ENCODE measurements at places on chromosomes 11 and 22.

DNA sequence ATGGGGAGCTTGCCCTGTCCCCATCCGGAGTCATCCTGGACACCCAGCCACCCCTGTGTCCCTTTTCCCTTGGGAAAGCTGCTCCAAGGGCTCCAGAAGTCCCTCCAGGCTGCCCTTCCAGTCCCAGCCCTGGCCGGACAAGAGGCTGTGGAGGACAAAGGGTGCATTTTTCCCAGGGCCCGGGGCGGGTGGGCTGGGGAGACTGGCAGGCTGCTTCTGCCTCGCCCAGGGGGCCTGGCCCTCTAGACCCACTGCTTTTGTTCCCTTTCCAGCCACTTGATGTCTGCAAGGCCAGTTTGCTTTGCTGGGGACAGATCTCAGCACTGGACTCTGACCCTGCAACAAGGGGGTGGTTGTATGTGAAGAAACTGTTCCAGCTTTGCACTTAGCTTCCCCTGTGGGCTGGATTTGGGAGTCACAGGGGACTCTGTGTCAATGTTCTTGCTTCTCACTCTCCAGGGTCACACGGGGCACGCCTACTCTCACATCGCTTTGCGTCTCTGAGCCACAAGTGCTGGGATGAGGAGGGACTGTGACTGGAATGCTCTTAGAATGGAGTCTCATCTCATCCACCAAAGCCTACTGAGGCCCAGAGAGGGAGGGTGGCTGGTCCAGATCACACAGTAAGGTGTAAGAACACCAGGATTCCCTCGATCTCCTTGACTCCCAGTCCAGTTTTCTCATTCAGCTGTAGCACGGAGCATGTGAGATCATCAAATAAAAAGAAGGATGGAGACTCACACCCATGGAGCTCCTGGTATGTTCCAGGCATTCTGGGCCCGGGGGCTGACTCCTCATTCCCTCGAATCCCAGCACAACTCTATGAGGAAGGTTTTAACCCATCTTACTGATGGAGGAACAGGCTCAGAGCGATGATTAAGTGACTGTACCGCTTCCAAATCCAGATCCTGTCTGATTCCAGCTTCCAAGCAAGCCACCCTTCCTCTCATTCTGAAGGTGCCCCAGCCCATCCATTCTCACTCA lies 59.9 kb downstream of the FBXO7 start:
- DNase-seq = no peak

GRCh38 chr11:10619131-10619680 lies 50.7 kb upstream of the LYVE1 start:
- DNase-seq = no peak

GRCh38 chr22:29030618-29031226 lies 30.9 kb downstream of the C22orf31 start:
- no peak for DNase-seq

- DNase-seq = peak; percentile 19
Measured at GRCh38 chr11:73152861-73153483, 10.9 kb upstream of the FCHSD2 start.

DNA sequence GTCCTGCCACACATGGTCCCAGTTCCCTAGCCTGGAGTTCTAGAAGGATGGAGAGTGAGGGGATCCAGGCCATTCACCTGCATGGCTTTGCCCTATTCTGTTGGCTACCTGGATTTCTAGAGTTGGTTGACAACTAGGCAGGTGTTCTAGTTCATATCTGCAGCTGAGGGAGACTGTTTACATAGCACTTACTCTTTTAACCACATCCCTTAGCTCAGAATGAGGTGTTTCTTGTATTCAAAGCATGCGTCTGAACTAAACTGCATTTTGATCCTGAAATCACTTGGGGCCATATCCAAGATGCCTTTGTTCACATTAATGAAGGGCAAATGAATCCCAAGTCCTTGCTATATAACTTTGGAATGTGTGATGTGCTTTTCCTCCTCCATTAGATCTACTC lies 60.9 kb downstream of the SYT13 start:
- no peak for DNase-seq

DNA sequence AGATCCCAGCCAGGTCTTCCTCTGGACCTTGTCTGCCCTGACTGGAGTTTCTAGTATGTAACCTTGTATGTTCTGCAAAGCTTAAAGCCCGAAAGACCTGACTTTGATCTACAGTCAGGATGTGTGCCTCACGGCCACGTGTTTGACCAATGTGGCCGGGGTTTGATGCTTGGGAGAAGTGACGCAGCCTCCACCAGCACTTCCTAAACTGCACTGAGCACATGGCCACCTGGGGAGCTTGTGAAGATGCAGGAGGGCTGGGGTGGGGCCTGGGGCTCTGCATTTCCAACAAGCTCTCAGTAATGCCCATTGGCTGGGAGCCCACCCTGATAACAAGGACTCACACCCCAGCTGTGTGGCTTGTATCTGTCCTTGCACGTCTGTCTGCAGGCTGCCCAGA lies 53.2 kb downstream of the NAT10 start:
- DNase-seq = no peak

DNA sequence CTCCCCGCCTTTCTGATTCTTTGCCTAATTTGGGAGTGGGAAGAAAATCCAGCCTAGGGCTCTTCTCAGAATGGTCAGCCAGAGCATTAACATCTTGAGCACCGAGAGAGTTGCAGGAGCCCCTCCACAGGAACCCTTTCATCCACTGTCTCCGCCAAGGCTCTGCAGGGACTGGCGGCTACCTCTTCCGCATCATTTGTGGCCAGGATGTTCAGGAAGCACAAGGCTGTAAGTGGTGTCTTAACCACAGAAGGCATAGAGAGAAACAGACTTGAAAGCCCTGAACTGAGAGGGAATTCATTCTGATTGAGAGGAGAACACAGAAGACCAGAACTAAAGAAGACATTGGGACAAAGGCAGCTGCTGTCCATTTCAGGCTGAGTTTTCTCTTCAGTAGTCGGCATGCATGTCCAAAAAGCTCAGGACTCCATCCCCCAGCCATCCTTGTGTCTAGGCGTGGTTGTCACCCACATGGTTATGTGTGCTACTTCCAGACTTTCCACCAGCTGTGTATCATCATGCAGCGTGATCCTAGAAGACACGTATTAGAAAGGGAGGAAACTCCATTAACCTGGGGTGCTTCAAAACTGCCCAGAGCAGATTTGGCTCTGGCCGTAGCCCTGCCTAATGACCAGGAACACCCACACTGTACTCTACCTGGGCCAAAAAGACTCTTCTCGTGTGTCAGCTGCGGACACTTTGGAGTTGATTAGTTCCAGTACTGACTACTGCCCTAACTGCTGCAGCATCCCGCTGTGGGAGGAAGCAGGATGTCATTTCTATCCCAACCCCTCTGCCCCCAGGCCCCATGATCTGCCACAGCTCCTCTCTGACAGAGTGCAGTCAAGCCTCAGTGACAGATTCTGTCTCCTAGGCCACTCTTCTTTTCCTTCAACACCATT lies 725.1 kb downstream of the NTM start:
- DNase-seq = no peak

- DNase-seq = no peak
Measured at GRCh38 chr11:19853016-19853415, 140.4 kb downstream of the NAV2 start.

DNA sequence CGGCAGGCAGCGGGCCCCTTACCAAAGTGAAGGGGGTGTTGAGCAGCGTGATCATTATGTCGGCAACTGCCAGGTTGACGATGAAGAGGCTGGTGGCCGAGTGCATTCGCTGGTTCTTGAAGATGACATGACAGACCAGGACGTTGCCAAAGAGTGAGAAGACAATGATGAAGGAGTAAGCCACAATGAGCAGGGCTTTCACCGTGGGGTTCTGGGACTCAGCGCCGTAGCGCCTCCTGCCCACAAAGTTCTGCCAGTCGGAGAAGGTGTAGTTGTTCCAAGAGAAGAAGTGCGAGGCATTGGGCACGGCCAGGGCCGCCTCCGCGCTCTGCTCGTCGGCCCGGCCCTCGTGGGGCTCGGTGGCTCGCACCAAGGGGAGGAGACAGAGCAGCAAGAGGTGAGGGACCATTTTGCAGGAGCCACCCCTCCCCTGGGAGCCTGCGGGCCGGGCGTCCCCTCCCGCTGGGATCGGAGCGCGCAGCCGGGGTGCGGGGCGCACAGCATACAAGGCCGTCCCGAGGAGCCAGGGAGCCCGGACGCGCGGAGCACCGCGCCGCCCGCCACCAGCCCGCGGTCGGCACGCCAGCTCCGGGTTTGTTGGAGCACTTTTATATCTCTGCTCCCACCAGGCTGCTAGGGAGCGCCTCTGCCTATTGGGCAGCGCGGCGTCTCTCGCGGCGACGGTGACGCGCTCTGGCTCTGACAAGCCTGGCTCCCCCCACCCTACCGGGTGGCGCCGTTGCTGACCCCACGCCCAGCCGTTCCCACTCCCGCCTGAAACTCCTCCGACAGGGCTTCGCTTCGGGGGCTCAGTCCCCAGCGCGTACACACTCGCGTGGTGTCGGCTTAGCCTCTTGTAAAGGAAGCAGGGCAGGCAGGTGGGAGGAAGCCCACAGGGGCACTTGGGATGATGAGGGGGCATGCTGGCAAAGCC lies at the start of gene GPR83:
GPR83 (minus strand) TSS at position 581 of the 934 bp plus-strand sequence; CDS start at position 409, 172 bp downstream.
- DNase-seq = no peak

- no peak for DNase-seq
Measured at GRCh38 chr11:116731821-116732220, 41.0 kb downstream of the BUD13 start.

- no peak for DNase-seq
Measured at GRCh38 chr11:121656328-121657090, 203.7 kb upstream of the SORL1-AS1 start.

DNA sequence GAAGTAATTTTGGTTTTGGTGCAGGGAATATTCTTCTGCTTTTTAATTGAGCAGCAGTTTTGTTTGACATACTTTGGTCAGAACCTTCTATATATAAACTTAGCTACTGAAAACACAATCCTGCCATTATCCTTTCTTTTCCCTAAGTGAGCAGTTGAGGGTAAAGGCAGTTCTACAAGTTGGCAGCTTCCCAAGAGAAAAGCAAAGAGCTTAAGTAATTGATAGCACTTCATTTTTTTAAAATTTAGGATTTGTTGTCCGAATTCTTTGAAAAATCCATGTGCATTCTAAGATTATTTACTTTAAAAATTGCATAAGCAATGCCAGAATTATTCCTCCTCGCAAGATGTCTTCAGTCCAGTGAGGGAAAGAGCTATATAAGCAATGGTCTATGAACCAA lies 1394.1 kb downstream of the FAM181B start:
- DNase-seq = no peak

- no peak for DNase-seq
Measured at GRCh38 chr11:28476049-28476448, 367.9 kb downstream of the METTL15 start.

DNA sequence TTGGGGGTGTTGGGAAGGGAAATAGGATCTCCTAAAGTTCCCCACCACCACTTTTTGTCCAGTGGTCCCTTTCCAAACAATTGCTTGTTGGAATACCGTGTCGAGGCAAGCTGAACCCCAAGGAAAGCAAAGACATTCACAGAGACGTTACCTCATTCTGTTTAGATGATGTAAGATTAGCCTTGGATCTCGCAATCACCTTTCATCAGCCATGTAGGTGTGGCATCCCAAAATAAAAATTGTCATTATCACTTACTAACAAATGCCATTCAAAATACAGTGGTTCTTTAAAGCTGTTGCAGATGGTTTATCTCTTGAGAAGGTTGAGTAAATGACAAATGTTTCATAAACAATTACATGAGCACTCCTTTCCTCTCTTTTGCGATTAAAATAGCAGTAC lies 86.5 kb upstream of the SLC25A18 start:
- no peak for DNase-seq

DNA sequence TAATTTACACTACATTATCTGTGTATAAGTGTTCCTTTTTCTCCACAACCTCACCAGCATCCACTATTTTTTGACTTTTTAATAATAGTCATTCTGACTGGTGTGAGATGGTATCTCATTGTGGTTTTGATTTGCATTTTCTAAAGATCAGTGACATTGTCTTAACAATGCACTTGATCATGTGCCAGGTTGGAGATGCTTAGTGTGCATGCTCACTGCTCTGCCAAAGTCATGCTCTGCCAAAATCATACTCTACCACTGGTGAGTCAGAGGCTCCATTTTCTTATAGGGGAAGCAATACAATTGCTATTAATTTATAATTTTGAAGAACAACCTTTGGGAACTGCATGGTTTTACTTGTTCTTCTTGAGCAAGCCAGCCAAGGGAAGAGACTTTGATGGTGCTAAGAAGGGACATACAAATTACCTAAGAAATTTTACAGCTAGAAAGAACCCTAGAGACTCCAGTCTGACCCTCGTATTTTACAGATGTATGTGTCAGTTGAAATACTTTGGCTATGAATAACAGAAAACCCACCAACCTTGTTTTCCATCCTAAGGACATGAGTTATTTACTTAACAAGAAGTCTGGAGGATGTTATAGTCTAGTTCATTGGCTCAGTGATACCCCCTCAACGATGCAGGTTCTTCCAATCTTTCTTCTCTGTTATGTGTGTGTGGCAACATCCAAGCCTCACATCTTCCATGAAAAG lies 368.9 kb downstream of the DDX10 start:
- no peak for DNase-seq

DNA sequence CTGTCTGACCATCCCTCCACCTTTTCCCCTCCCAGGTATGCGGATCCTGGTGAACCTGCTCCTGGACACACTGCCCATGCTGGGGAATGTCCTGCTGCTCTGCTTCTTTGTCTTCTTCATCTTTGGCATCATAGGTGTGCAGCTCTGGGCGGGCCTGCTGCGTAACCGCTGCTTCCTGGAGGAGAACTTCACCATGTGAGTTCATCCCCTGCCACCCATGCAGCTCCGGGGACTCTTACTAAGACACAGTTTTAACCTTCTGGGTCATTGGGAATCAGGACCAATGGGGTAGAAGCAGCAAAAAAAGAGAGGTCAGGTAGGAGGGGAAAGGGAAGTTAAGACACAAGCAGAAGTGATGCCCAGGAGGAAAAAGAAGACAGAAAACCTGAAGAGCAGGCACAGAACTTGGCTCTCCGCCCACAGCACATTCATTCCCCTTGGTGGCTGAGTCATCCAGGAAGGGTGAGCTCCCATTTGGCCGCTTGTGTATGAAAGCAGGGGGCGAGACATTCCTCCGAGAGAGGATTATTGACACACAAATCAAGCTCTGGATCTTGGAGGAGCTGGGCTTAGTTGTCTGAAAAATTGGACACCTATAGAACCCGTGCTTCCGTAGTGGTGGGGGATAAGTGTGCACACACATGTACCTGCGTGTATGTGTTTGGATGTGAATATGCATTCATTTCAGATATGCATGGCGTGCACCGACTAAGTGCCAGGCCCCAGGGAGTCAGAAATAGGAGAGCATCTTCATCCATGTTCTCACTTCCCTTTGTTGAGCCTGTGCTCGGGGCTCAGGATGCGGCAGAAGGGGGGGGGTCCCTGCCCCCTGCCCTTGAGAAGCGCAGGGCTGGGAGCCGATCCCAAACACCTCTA lies 64.2 kb downstream of the CACNA1I start:
- DNase-seq = no peak

- DNase-seq = no peak
Measured at GRCh38 chr11:6196396-6196795, 2.6 kb upstream of the OR52W1 start.

Data from stimulated activated CD4-positive, alpha-beta T cell treated with anti-CD3 and anti-CD28 coated beads, Interleukin-12 subunit alpha, Interleukin-12 subunit beta, amount 100 ng/mL, for 24 hours (primary cell).